ENCODE measurements at places on chromosomes 3 and 15.
A peak's percentile ranks its signal among the peaks of the same experiment; 100 is the strongest.

DNA sequence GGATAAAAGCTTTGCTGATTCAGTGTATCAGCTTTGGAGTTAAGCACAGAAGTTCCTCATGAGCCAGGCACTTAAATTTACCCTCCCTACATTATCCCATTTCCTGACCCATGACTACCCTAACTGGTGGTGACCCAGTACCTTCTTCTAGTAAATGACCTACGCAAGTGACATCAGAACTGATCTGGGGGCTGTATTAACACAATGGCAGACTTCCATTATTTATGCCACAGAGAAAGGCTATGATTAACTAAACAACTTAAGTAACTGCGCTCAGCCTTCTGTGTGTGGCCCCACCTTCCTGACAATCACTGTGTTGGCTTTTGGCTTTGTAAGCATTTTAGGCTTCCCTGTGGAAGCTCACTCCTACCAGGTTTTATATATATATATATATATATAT is 1.9 kb downstream of the MB21D2 start:
- DNase-seq, result peak; percentile 3

- no peak for DNase-seq
These were observed 35.3 kb upstream of the FBN1 start for GRCh38 chr15:48680841-48681240.

- DNase-seq, result peak; percentile 22
These were observed 56.5 kb downstream of the DCLK3 start for GRCh38 chr3:36707623-36708409.

DNA sequence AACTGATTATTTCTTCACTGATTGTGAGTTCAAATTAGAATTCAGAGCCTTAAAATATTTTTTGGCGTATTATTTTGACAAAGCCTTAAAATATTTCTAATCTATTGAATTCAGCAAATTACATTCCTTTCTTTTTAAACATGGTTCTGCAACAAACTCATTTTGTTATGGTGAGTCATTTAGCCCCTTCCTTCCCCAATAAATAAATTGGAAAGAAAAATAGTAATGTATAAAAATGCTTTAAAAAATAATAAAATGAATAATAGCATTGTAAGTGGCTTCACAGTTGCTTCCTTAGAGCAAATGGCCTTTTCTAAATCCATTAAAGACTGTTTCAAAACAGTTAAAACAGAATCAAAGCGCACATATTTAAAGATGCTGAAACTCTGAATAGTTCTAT is 12.1 kb downstream of the CSNK1G1 start:
- DNase-seq, result no peak

DNA sequence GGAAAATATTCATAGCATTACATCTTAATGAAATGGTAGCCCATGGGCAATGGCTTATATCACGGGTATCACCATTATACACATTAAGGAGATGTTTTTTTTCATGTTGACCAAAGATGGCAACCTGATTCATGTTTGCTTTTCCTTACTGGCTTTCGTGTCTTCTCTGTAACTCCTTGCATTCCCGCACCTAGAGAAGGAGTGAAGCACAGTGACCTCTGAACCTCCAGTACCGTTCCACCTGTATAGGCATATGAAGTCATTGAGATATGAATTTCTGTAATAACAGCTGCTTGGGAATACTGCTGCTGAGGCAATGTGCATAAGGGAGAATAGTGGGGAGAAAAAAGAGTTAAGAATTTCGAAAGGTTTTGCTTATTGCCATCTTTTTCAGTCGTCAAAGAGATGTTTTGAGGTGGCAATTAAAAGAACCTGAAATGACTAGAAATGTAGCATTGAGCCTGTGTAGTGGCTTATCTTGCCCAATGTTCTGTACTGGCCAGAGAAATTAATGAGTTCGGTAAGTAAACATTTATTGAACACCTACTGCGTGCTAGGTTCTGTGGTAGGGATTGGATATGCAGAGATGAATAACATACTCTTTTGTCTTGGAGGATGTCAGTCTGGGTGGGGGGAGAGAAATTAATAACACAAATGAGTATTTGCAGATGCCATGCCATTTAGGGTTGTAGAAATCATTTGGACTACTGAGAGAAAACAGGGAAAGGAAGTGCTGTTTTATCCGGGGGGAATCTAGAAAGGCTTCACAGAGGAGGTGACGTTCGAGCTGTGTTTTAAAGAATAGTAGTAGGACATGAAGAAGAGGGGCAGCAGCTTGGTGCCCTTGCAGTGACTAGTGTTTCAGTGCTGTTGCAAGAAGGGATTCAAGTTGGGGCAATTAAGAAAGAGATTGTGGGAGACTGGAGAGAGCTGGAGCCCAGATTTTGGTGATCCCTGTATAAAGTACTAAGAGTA is 2.5 kb downstream of the FEM1B start:
- DNase-seq, result no peak

GRCh38 chr3:152087153-152087552 is 181.6 kb upstream of the MBNL1 start:
- no peak for DNase-seq

DNA sequence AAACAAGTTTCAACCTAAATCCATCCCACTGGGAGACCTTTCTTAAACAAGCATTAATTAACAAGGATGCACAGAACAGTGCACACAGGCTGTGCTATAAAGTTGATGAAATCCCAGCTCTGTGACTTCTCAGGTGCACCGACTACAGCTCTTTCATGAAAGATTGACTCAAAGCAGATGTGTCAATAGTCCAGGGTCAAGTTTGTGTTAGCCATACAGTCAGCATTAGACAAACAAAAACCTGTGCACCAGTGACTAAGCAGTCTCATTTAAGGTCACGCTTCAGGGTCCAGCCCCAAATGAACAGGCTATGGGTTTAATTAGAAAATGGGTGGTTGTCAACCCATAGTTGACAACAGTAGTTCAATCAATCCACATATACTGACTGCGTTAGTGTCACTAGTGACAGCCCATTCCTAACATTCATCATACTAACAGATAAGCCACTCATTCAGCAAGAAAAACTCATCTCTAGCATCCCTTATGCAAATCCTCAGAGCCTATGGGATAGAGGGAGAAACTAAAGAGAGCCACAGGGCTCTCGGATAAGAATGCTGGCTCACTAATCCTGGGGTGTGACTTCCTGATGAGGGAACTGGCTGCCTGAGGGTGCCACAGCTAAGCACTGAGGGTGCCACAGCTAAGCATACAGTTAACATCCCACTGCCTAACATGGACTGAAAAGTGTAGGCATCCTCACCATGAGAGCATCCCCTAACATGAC is 84.1 kb downstream of the WNT5A start:
- no peak for DNase-seq

DNA sequence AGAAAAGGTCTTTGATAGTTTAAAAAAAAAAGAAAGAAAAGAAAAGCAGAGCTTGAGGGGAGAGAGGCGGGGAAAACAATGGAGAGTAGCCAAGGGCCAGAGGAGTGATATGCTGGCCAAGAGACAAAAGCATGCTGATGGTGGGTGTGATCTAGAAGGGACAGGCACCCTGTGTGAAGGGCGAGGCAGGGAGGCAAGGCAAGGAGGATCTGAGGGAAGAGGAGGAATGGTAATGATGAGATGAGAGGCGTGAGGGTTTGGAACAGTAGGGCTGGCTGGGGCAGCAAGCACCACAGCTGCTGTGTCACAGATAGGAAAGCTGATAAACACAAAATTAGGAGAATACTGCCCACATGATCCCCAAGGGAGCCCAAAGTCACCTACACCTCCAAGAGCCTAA is 65.5 kb downstream of the LARS2 start:
- DNase-seq, result no peak

- DNase-seq, result no peak
These were observed 6.4 kb upstream of the CPOX start for GRCh38 chr3:98599647-98600411.

- DNase-seq, result no peak
These were observed 54.2 kb upstream of the RPL32 start for GRCh38 chr3:12895391-12896062.

DNA sequence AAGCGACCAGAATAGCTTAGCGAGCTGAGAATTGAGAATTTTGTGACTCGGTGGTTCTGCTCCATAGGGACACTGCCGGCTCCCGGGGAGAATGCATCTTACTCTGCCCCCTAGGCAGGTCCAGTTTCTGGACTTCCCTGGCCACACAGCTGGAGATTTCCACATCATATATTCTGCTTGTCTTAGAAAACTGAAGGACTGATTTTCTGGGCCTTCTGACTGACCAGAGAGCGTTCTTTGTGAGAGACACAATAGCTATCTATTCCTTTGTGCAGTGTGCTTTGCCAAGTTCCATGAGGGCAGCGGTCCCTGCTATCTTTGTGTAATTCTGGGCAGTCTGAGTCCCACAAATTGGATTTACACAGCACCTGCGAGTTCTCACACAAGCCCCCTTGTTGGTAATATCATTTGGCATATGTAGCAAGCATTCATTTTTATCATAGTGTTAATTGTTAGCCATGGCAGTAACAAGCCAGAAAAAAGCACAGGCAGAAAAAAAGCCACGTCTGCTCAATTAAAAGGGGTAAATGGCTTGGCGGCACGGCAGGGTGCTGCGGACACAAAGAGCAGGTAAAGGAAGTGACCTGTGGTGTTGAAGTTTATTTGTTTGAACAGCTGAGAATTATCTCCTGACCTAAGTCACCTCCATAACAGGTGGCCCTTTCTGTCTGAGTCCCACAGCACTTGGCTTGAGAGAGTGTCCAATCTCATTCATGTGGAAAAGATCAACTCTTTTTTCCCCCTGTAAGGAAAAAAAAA is 688.7 kb downstream of the TUSC7 start:
- no peak for DNase-seq
